ENCODE measurements at places on chromosomes 16 and 17.

- DNase-seq, result no peak
These were observed 236.6 kb upstream of the MYOCD start for GRCh38 chr17:12429116-12429515.

GRCh38 chr16:78675951-78676792, 576.7 kb downstream of the WWOX start:
- no peak for DNase-seq

DNA sequence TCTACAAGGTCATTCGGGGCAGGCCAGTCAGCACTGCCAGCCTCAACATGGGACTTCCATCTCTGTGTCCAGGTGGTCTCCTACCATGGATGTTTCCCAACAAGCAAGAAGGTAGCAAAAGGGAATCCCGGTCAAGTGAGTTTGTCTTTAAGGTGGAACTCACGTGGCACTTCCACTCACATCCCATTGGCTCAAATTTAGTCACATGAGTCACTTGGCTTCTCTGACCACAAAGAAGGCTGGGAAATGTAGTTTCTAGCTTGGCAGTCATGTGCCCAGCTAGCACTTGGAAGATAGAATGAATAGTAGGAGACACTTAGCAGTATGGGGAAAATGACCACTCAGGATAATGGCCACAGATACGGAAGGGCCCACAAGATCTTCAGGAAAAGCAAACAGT, 106.6 kb downstream of the AIPL1 start:
- no peak for DNase-seq

- DNase-seq, result no peak
These were observed 3.3 kb upstream of the HBM start for GRCh38 chr16:162271-162991.

- no peak for DNase-seq
These were observed 246.9 kb upstream of the KCNJ16 start for GRCh38 chr17:69828087-69828486.

DNA sequence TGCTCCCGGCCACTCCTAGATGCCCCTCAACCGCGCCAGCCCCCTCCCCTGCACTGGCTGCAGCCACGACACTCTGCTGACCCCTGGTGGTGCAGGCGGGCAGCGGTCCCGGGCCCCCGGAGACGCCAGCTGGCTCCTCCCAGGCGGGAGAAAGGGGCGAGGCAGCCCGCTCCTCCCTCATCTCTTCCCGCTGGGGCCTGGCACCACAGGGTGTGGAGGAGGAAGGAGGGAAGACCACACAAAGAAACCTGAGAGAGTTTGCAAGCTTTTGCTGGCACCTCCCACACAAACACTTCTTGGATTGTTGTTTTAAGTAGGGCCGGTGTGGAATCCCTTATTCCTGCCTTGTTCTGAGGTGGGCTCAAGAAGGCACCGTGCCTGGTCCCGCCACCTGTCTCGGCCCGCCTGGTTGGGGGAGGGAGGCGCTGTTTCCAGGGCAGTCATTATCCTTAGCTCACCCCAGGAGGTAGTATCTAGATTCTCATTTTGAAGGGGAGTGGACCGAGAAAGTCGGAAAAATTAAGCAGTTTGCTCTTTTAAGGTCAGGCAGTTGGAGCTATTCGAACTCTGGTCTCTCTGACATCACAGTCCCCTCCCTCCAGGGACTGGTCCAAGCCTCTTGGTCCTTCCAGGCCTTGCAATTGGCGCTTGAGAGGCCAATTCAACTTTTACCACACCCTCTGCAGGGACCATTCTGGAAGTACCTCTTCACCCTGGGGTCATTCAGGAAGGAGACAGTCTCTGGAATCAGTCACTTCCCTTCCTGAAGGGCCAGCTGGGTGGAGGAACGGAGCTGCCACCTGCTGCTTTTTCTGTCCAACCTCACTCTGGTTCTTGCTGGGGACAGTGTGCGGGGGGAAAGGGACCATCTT, 959 bp upstream of the ANKRD13B start:
- peak; percentile 78 for DNase-seq

- no peak for DNase-seq
These were observed 5.8 kb downstream of the CACNA1H start for GRCh38 chr16:1158456-1159324.

GRCh38 chr17:70123193-70123592, 46.1 kb upstream of the KCNJ2 start:
- no peak for DNase-seq

DNA sequence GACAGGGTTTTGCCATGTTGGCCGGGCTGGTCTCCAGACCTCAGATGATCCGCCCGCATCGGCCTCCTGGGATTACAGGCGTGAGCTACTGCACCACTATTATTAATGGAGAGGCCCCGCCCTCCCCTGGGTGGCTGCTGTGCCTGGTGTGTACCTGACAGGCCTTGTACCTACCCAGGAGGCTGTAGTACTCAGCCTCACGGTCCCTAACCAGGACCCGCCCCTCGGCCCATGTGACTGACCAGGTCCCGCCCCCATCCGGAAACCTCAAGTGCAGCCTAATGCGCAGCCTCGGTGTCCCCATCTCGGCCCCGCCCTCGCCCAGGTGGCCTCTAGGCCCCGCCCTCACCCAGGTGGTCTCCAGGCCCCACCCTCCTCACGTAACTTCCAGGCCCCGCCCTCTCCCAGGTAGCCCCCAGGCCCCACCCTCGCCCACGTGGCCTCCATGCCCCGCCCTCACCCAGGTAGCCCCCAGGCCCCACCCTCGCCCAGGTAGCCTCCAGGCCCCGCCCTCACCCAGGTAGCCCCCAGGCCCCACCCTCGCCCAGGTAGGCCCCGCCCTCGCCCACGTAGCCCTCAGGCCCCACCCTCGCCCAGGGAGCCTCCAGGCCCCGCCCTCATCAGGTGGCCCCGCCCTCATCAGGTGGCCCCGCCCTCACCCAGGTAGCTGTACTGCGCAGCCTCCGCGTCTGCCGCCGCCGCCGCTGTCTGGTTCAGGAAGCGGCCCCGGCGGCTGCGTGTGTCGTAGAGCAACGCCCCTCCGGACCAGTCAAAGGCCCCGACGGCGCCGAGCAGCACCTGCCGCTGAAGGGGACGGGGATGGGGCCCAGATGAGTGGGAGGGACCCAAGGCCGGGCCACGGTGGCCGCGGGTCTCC, 31.0 kb downstream of the HASPIN start:
- peak; percentile 30 for DNase-seq

- DNase-seq, result no peak
These were observed 1.3 kb downstream of the TBCD start for GRCh38 chr17:82753201-82753464.

DNA sequence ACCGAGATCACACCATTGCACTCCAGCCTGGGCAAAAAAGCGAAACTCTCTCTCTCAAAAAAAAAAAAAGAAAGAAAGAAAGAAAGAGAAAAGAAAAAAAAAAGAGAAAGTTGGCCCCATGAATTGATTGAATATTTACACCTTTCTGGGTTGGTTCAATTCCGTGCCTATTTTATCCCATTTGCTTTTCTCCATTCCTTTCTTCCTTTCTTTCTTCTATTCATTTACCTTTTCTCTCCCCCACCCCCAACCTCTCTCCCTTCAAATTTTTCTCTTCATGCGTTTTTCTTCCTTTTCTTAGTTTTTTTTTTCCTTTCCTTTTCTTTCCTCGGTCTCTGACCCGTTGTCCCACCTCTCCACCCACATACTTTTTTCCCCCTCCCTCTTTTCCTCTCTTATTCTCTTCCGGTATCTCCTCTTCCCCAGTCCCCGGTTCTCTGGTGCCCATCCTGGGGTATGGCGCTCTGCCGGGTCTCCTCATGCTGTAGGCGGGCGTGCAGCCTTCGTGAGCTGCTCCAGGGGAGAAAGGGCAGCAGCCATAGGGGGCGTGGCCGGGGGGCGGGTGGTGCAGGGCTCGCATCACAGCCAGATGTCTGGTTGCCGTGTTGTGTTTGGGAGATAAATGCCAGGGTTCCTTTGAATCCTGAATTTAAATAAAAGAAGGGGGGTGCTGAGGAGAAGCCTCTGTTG, 5.3 kb upstream of the COL1A1 start:
- no peak for DNase-seq

DNA sequence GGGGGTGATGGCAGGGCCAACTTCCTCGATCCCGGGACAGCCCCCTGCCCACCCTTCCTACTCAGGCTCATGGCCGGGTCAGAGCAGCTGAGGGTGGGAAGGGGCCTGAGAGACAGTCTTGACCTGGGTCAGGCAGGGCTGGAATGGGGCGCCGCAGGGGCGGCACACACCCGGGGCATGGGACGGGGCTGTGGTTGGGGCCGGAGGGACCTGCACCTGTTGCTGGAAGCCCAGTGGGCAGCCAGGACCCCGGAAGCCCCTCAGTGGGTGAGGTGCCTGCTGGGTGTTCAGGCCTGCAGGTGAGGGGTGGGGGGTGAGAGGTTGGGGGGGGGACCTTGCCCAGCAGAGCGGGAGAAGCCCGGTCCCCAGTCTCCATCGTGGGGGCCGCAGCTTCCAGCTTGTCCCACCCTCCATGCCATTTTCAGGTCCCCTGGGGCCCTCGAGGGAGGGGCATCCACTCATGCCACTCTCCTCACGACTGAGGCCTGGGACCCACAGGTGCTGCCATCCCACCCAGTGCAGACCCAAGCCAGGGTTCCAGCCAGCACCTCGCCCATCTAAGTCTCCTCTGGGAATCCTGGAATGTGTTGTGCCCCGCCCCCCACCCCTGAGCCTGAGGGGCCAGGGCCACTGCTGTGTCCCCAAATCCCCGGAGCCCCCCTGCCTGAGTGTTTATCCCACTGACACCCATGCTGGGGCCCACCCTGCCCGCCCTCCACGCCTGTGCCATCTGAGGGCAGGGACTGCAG, 43.4 kb upstream of the ACSF3 start:
- DNase-seq, result no peak

- no peak for DNase-seq
These were observed 7.5 kb downstream of the LDHD start for GRCh38 chr16:75108792-75109731.

GRCh38 chr17:230395-230770, 48.9 kb upstream of the DOC2B start:
- no peak for DNase-seq

GRCh38 chr16:68086336-68086841, 1.2 kb downstream of the NFATC3 start:
- DNase-seq, result peak; percentile 22

DNA sequence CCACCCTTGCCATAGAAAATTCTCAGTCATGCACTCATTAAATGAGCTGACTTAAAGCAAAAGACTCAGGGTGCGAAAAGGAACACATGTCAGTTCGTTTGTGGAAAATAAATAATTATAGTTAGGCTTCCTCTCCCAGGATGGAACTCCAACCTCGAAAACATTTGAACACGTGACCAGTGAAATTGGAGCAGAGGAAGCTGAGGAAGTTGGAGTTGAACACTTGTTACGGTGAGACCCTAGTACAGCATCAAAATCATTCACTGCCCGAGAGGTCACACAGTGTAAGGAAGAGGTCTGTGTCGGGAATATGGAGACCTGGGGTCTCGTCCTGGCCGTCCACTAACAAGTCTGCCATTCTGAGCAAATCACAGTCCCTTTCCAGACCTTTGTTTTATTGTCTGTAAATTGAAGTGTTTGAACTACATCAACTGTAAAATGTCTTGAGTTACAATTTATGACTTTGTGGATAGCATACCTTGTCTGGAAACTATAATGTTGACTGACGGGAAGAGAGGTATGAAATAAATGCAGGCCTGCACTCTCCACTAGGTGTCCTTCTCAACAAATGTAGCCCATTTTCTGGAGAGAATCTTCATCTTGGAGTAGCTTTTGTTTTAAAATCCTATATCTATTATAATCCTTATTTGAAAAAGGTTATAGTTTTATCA, 7.7 kb downstream of the PSMD7 start:
- no peak for DNase-seq

- DNase-seq, result no peak
These were observed 5.9 kb downstream of the CHST5 start for GRCh38 chr16:75529959-75530358.

- peak; percentile 53 for DNase-seq
These were observed 201.2 kb downstream of the UTP18 start for GRCh38 chr17:51461578-51462004.

DNA sequence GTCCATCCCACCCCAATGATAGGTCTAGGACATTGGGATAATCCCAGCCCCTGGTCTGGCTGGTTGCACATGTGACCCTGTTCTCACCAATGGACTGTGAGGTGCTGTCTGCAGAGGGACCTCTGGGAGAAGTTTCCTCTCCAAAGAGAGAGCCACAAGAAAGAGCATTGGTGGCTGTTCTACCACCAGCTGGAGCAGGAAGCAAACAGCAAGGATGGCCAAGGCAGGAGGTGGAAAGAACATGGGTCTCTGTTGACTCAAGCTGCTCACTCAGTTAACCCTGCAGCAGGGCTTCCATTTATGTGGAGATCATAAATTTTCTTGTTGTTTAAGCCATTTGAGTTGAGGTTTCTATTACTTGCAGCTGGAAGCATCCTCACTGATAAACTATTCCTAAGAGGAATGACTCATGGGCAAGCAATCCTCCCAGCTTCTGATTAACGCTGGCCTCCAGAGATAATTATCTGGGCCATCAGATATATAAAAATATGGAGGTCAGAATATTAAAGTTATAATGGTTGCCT, 52.6 kb downstream of the CYB5B start:
- DNase-seq, result no peak

DNA sequence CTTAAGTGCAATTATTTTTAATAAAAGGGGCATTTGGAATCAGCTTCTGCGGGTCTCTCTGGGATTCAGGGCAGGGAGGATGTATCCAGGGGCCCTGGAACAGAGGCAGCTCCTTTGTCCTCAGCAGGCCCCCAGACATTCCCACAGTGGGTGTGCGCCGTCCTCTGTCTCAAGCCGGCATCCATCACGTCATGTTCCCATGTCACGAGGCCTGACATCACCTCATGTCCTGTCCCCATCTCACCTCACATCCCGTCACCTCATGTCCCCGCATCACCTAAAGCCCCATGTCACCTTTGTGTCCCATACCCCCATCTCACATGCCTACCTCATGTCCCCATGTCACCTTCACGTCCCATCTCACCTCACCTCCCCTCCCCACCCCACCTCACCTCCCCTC, 18.5 kb downstream of the GAA start:
- DNase-seq, result no peak

GRCh38 chr17:6509031-6509771, 47.2 kb downstream of the PITPNM3 start:
- no peak for DNase-seq

- DNase-seq, result no peak
These were observed 302.9 kb downstream of the CPPED1 start for GRCh38 chr16:12500771-12501170.

DNA sequence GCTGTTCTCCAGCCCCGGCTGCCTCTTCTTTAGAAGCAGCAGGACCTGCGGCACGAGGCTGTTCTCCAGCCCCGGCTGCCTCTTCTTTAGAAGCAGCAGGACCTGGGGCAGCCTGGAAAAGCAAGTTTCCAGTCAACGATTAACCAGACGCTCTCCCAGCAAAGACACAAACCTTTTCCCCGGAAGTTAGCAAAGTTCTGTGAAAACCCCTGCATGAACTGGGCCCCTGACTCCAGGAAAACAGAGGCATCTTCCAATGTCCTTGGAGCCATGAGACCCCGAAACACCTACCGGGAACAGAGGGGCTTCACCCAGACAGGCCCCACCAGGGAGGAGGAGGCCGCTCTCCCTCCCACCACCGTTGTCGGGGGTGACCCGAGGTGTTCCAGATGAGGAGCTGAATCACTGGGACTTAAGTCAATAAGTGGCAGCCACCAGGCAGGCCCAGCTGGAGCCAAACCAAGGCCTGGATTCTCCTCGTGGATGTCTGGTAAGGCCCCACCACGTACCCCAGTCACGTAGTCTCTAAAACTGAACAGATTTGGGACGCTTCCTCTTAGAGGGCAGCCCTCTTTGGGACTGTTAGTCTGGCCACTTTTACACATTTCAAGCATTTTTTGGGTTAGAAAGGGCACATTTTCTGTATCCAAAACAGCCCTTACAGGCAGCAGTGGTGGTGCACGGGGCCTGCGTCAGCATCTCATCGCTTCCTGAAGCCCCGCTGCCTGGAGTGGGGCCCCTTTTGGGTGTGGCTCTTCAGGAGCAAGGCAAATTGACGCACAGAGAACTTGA, at the start of gene RPH3AL:
TSS of gene RPH3AL (minus strand) at position 387 of the 792 bp plus-strand sequence. CDS start 25,264 bp downstream, outside the sequence.
- no peak for DNase-seq

All from MM.1S (cell line).